ENCODE measurements at places on chromosomes 13 and 19. TPM values are rescaled to one million over a fixed set of nuclear protein-coding genes. Genes with fewer than 3 reads are reported as not detected.

GRCh38 chr13:101967781-101968180 is 434.1 kb downstream of the FGF14 start:
- DNase-seq = no peak

DNA sequence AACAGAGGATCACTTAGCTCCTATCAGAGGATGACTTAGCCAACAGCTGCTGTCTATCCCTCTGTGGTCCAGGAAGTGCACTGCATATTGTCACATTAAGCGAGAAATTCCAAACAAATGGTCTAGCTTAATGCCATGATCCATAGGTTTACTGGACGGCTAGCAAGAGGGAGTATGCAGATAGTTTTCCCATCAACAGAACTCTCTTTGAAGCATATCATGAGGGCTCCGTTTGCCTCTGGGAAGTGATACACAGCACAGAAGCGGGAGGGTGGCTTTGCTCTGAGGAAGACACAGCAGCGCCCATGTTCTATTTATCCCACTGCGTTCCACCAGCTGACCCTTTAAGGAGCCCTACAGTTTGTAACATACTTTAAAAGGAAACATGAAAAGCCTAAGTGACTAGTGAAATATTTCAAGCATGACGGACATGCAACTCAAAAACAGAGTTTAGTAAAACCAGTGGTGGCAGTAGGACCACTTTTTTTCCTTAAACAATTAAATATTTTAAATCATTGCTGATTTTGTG is 52.7 kb downstream of the COL4A1 start:
- no peak for DNase-seq

- no peak for DNase-seq
Observed at GRCh38 chr19:32873247-32873959, 3.8 kb upstream of the SLC7A9 start.

Gene NCR1
- not detected for polyA plus RNA-seq

Gene GRIN2D
- 0.23 TPM for polyA plus RNA-seq

All from heart right ventricle (tissue), 16 donors.